ENCODE measurements at places on chromosomes 2 and 18. TPM values are rescaled to one million over a fixed set of nuclear protein-coding genes. Genes with fewer than 3 reads are reported as not detected.

The GAREM1 gene
- 1.5 TPM for total RNA-seq

The MAL gene
- 0.29 TPM for total RNA-seq

DNA sequence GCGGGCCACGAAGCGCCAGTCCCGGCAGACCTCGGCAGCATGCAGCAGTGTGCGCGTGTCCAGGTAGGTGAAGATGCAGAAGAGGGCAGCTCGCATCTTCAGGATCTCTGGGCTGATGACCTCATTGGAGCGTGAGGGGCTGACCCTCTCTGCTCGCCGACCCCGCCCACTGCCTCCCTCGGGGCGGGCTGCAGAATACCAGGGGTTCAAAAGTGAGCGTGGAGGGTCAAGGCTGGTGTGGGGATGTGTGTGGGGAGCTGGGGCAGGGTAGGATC lies 20.0 kb downstream of the FBXO41 start:
- DNase-seq: no peak

GRCh38 chr18:35572644-35573043 lies 8.9 kb upstream of the GALNT1 start:
- DNase-seq: no peak

The MEP1B gene
- total RNA-seq: not detected

DNA sequence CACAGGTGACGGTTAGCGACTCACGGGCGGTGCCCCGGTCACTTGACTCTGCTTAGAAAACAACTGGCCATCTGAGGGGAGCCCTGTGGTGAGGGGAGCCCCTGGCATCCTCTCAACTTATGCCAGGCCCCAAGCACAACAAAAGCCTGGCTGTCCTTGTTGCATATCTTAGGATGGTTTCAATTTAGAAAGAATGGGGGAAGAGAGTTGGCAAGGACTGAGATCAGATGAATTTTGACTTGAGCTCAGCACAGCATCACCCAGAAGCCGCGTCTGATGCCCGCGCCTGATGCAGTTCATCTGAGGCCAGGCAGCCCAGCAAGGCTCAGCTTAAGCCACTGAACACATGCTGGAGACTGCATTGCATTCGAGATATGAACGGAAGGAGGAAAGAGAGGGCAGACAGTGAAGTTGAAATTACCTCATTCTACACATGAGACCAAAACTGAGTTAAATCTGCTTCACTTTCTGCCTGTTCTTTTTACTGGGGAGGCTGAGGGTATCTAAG lies 36.8 kb downstream of the MYT1L start:
- no peak for DNase-seq

All from uterus (tissue), 4 donors.